ENCODE measurements at places on chromosomes 11 and 22. TPM values are rescaled to one million over a fixed set of nuclear protein-coding genes. Genes with fewer than 3 reads are reported as not detected.

OR5A1 gene
- total RNA-seq = not detected

NRXN2 gene
- 0.57 TPM for total RNA-seq

RCOR2 gene
- 4.3 TPM for total RNA-seq

SPDYC gene
- total RNA-seq = not detected

TRIM3 gene
- total RNA-seq = 12.2 TPM

OR2D2 gene
- total RNA-seq = 0.18 TPM

SEPTIN3 gene
- total RNA-seq = 0.14 TPM

TREH gene
- total RNA-seq = not detected

SYT9 gene
- not detected for total RNA-seq

BTBD18 gene
- not detected for total RNA-seq

ART5 gene
- not detected for total RNA-seq

INTS4 gene
- 24.8 TPM for total RNA-seq

GAL3ST1 gene
- 0.18 TPM for total RNA-seq

NNMT gene
- total RNA-seq = 1,567 TPM

OR8G5 gene
- total RNA-seq = not detected

FAR1 gene
- 37.8 TPM for total RNA-seq

INPP5J gene
- 0.09 TPM for total RNA-seq

OR6X1 gene
- not detected for total RNA-seq

SHISAL1 gene
- total RNA-seq = 17.5 TPM

HIKESHI gene
- 59.1 TPM for total RNA-seq

ELMOD1 gene
- total RNA-seq = 0.83 TPM

DTX4 gene
- 3.6 TPM for total RNA-seq

FRMD8 gene
- total RNA-seq = 27.3 TPM

DKK3 gene
- total RNA-seq = 371 TPM

OR52H1 gene
- 0.43 TPM for total RNA-seq

GRAMD4 gene
- total RNA-seq = 60.1 TPM

Measured in smooth muscle cell of bladder (primary cell).